Vagina (tissue), 2 donors: ENCODE measurements at places on chromosomes 6 and 20.

DNA sequence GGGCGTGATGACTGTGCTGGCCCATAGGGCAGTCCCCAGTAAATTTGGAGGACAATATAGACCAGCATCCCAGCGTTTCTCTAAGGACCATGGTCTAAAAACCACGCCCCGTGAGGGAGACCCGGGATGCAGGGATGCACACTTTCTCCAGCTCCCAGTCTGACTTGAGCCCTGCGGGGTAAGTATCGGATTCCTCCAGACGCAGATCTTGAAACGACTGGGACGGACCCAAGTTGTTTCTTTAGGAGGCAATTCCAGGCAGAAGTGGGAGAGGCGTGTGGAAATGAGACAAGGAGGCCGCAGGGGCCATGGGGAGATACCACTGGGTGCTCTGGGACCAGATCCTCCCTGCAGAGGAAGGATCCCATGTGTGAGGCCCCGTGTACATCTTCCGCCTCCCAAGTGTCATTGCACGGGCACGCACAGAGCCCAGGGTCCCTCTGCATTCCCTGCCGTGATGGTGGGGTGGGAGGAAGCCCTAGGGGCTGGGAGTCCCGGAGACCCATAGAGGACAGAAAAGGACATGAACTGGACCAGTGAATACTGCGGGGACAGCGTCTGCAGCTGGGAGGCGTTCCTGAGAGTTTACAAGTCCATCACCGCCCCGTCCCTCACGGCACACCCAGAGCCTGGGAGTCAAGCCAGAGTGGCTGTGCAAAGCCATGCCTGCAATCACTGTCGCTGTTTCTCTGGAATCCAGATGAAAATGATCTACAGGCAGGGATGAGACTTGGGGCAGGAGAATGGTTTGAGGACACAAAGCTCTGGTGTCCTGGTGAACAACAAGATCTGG lies 522.9 kb downstream of the CDH26 start:
- peak; percentile 72 for DNase-seq

DNA sequence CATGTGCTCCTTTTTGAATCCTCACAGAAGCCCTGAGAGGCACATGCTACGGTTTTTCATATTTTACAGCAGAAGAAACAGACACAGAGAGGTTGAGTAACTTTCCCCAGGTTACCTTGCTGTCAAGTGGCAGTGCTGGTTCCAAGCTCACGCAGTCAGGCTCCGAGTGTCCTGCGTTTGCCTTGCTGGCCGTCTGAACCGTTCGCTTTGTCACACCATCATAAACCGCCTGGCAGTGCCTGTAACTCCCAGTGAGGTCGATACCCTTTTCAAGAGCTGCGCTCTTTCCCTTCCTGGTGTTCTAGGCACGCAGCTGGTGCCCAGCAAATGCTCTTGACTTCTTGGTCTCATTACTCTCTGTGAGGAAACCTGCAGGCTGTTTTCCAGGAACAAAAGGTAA lies 31.3 kb upstream of the KCNG1 start:
- no peak for DNase-seq

- DNase-seq, result no peak
These were observed 281.7 kb upstream of the PRDM1 start for GRCh38 chr6:105804424-105804823.

- no peak for DNase-seq
These were observed 64.1 kb upstream of the RPS6KA2 start for GRCh38 chr6:166691199-166691598.

GRCh38 chr6:37017606-37018197 lies 12.2 kb downstream of the FGD2 start:
- DNase-seq, result no peak

- no peak for DNase-seq
These were observed 1.8 kb upstream of the LRRC73 start for GRCh38 chr6:43511824-43512415.

DNA sequence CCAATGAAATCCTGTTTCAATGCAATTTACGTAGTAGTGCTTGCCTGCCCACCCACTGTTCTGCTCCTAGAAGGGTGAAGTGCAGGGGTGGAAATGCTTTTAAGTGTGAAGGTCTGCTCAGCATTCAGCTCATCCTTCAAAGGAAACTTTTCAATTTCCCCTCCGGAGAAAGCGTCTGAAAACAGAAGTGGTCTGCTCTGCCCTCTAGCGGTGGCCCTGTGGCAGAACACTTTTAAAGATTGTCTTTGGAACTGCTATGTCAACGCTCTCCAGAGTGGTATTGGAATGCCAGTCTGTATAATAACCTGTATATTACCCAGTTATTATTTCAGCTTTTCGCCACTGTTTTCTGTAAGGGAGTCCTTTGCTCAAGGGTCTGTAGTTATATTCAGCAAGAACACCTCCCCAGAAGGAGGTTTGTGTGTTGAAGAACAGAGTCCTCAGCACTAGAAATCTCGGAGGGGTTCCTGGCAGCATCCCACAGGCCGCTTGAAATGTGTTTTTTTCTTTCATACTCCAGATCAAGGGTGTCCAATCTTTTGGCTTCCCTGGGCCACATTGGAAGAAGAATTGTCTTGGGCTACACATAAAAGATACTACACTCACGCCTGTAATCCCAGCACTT lies 63.1 kb upstream of the KLHL31 start:
- no peak for DNase-seq

DNA sequence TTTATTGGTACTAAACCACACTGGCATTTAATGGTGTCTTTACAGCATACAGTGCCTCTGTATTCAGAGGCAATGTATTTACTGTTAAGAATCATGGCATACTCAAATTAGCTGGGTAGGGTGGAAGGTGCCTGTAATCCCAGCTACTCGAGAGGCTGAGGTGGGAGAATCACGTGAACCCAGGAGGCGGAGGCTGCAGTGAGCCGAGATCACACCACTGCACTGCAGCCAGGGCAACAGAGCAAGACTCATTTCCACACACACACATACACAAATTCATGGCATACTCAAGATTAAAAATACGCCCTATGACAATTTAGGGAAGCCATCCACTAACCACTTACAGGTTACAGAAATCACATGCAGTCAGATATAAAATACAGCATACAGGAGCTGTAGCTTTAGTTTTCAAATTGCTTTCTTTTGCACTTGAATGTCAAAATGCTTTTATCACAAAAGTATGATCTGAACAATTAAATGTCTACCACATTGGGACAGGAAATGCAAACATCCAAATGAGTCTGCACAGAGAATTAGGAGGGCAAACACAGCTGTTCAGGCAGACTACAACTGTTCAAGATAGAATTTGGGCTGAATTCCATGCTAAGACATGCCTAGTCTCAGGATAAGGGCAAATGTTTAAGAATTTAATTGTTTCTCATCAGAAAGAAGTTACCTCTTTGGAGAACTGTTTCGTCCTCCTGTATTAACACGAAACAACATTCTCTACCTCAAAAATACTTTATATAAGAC lies 36.4 kb downstream of the CSNK2A1 start:
- no peak for DNase-seq

DNA sequence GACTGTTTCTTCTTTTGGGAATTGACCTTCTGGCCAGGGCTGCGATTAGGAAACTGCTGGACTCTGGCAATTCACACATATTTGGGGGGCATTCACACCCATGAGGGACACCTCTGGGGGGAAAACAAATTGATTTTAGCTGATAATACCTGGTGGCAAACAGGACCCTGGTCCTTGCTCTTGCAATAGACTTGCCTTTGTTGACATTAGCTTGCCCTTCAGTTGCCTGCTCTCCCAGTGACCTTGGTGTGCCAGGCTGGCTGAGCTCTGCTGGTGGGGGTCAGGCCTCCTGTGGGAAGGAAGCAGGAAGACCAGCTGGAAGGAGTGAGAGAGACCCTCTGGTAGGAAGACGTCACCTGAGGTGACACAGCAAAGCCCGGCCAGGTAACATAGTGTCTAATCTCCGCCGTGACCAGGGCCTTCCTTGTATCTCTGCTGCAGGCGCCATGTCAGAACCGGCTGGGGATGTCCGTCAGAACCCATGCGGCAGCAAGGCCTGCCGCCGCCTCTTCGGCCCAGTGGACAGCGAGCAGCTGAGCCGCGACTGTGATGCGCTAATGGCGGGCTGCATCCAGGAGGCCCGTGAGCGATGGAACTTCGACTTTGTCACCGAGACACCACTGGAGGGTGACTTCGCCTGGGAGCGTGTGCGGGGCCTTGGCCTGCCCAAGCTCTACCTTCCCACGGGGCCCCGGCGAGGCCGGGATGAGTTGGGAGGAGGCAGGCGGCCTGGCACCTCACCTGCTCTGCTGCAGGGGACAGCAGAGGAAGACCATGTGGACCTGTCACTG lies 5.3 kb downstream of the CDKN1A start:
- no peak for DNase-seq

- no peak for DNase-seq
These were observed at the start of gene TMEM200A for GRCh38 chr6:130365166-130366106. TSS of gene TMEM200A (plus strand) at chr6:130366017. CDS start at chr6:130440423, 74,406 bp downstream.

DNA sequence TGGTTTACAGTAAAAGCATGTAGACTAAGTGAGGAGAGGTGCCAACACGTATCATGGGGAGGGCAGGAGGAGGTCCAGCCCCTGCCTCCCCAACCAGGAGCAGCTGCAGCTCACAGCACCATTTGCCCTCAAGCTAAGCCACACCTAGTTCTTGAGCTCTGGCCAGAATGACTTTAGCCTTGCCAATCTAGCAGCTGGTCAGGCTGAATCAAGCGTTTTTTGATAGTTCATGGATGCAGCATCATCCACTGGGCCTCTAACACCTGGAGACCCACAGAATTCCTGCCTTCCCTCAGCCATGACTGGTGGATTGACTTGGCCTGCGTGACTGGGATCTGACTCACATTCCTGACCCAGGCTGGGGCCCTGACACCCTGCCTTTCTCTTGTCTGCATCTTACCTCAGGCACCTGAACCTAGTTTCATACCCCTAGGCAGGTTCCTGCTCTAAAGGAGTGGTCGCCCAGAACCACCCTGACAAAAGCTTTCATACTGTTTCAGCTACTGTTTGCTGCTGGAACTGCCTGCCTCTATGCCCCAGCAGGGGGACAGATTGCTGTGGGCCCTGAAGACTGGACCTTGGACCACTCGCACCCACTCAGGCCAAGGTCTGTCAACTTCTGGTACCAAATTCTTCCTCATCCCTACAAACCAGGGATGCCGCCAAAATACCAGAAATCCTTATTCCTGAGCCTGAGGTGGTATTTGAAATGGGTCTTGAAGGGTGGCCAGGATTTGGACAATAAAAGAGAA lies 122.3 kb downstream of the QRSL1 start:
- no peak for DNase-seq

DNA sequence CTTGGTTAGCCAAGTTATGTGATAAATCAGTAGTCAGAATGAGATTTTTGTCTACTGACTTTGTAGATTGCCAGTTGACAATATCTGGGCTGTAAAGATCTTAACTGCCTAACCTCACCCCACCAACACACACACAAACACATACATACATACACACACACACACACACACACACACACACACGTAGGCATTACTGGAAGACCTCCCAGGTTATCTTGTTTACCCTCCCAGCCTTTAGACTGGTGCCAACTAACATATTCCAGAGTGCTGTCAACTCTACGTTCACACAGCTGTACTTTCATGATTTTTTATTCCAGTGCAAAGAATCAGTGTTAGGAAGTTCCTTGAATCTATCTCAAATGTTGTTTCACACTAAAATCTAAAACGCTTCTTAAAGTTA lies 38.9 kb downstream of the BMP5 start:
- DNase-seq, result no peak

- DNase-seq, result no peak
These were observed 76.1 kb downstream of the HCRTR2 start for GRCh38 chr6:55250400-55250799.

- DNase-seq, result no peak
These were observed 280.2 kb downstream of the COL12A1 start for GRCh38 chr6:74925683-74926082.

- DNase-seq, result no peak
These were observed 860 bp downstream of the DEFB124 start for GRCh38 chr20:31474097-31474436.

DNA sequence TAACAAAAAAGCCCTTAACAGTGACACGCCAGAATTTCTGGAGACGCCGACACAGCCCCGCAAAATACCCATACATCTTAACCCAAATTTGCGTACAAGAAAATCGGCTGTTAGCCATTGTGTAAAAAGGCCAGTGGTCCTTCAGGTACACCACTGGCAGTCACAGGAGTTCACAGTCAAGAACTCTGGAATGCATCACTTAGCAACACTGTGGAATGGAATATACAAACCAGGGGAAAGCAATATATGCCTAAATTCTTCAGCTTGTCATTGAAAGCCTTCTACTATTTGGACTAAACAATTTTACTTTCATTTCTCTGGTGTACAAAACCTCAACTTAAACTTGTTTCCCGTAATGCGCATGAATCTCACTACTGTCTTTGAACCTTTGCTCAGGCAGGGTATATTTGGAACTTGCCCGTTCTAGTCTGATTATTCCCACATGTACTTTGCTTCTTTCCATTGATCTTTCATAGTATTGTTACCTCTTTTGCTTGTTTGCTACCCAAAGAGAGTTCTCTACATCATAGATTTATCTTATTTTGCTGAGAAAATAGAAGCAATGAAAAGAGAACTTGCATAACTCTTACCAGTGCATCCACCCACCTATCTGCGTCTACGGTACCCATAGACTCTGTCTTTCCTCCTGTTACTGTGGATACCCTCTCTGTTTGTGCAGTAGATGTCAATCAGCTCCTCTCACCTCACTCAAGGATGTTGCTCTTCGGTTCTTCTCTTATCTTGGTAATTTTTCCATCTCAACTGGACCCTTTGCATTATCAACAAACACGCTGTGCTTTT lies at the start of gene ARMH2:
Gene ARMH2, minus strand, starts transcription at position 178 of the 801 bp plus-strand sequence. Its CDS starts 60 bp downstream, at position 118.
- DNase-seq, result no peak

DNA sequence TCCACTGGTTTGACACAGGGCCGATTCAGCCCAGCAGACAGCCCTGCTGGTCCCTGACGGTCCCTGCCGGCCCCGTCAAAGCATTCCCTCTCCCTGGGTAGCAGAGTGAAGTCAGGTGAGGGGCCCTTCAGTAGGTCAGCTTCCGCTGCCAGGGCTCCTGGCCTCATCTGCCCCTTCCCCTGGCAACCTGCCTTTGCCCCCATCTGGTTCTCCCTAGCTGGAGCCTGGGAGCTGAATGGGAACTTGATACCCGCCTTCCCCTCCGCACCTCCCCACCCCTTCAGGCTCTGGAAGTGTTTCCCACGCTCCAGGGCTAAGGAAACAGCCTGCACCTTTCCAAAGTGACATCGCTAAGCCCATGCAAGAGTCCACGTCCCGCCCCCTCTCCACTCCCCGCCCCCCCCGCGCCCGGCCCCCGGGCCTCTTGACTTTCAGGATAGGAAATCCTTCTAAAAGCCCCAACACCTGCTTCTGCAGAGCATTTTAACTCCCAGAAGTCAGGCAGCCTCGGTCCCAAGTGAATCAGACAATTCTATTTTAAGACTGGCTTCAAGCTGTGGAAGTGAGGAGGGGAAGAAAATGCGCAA lies 53.3 kb downstream of the ISM1 start:
- DNase-seq, result no peak

GRCh38 chr6:167474725-167475124 lies 149.8 kb downstream of the TTLL2 start:
- no peak for DNase-seq

GRCh38 chr6:129889580-129889979 lies 28.5 kb upstream of the TMEM244 start:
- no peak for DNase-seq

- DNase-seq, result peak; percentile 89
These were observed 43.1 kb upstream of the TNFAIP3 start for GRCh38 chr6:137823826-137824555.

- DNase-seq, result no peak
These were observed 281.9 kb downstream of the UTRN start for GRCh38 chr6:144566868-144567615.
